ENCODE measurements at places on chromosomes 2 and 18. TPM values are rescaled to one million over a fixed set of nuclear protein-coding genes. Genes with fewer than 3 reads are reported as not detected.

Gene SERPINB12
- not detected for total RNA-seq

- DNase-seq = no peak
Observed at GRCh38 chr2:59566739-59567138, 986.7 kb downstream of the BCL11A start.

Gene UPP2
- total RNA-seq = not detected

Gene GATA6
- 92.7 TPM for total RNA-seq

Gene RGPD3
- 1.1 TPM for total RNA-seq

DNA sequence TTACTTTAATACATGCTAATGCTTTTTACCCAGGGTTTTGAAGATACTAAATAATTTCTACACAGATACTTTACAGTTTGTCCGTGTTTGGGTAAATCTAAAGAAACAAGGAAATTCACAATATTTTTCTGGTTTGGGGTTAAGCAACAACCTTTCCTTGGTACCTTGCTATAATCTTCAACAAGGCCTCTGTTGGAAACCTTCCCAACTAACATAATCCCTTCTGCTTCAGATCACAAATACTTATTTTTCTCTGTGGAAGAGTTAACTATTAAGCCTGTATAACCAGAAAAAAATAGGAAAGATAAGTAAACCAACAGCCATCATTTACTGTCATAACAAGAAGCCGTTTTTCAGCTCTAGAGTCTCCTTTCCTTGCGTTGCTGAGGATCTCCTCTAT is 15.0 kb downstream of the FEZ2 start:
- DNase-seq = no peak

Gene CRYGD
- total RNA-seq = not detected

DNA sequence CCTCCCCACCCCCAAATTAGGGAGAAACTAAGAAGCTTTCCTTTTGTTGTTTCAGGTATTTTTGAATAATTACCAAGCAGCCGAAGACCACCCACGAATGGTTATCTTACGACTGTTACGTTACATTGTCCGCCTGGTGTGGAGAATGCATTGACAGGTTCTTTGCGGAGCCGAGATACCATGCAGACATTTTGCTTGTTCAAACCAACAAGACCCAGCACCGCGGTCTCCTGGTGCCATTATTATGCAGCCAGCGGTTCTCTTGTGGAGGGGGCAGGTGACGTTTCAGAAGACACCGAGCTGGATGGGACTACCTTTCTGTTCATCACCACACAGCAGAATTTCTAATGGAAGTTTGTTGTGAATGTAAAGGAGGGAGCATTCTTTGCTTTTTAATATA is 43.4 kb downstream of the BCL2L11 start:
- no peak for DNase-seq

- DNase-seq = no peak
Observed at GRCh38 chr2:150876251-150876950, 385.3 kb downstream of the RBM43 start.

DNA sequence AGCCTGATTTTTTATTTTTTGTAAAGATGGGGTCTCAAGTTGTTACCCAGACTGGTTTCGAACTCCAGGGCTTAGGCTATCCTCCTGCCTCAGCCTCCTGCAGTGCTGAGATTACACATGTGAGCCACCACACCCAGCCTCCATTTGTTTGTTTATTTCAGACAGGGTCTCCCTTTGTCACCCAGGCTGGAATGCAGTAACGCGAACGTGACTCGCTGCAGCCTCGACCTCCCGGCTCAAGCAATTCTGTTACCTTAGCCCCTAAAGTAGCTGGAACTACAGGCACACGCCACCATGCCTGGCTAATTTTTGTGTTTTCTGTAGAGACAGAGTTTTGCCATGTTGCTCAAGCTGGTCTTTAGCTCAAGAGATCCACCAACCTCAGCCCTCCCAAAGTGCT is 27.2 kb downstream of the UBXN4 start:
- no peak for DNase-seq

Gene POTEI
- not detected for total RNA-seq

Gene ATIC
- 30.2 TPM for total RNA-seq

All from thoracic aorta (tissue), 2 donors.